Stimulated activated CD8-positive, alpha-beta memory T cell treated with anti-CD3 and anti-CD28 coated beads, Interleukin-7, amount 100 ng/mL, for 1 hour (primary cell): ENCODE measurements at places on chromosomes 3 and 15.

DNA sequence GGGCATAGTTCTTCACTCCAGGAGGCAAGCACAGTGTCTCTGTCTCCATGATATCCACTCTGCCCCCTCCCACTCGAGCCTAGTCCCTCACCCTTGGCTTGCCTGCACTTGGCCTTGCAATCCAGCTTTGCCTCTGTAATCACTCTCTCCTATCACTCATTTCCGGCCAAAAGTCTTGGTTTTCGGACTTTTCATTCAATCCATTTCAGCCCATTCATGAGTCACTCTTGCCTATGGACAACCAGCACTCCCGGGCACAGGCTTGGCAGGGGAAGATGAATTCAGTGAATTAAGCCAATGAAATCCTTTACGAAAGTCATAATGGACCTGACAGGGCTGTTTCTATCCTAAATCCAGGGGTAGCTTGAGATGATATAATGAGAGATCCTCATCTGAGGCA lies 21.7 kb downstream of the DAZL start:
- no peak for DNase-seq

DNA sequence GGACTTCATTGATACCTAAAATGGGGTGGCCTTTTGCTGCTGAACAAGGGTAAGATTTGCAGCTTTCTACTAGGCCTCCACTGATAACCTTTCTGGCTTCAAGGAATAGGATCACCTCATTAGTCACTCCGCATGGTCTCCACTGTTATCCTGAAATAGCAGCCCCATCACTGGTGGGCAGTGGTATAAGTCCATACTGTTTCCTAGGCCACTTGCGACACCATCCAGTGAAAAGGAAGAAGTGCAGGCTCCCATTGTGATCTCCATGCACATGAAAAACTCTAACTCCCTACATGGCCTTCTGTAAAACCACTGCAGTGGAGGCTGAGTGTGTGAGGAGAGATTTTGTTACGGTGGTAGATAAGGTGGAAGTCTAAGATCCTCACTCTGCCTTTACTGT lies 1455.9 kb downstream of the SI start:
- DNase-seq: no peak

DNA sequence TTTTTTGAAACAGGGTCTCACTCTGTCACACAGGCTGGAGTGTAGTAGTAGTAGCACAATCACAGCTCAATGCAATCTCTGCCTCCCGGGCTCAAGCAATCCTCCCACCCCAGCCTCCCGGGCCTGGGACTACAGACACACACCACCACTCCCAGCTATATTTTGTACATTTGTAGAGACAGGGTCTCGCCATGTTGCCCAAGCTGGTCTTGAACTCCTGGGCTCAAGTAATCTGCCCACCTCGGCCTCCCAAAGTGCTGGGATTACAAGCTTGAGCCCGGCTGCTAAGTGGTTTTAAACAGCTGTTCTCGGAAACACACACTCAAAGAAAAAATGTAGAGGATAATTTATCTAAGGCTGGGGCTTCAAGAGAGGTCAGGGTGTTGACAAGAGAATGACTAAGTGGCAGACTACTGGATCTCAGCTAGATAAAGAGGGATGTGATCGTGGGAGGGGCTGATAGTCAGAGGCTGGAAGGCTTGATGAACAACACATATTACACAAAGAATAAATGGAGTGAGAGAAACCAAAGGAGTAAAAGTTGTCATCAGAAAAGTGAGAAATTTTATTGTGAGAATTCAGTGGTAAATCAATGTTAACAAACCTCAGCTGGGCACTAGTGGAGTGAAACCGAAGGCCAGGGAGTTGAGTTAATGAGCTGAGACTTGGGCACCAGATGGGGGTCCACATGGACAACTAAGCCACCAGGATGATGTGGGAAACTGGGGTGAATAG lies 6.7 kb downstream of the CCR5AS start:
- DNase-seq: no peak

GRCh38 chr3:73029321-73029796 lies 32.1 kb upstream of the EBLN2 start:
- no peak for DNase-seq

GRCh38 chr3:196159952-196160804 lies 51.0 kb downstream of the ZDHHC19 start:
- DNase-seq: no peak

DNA sequence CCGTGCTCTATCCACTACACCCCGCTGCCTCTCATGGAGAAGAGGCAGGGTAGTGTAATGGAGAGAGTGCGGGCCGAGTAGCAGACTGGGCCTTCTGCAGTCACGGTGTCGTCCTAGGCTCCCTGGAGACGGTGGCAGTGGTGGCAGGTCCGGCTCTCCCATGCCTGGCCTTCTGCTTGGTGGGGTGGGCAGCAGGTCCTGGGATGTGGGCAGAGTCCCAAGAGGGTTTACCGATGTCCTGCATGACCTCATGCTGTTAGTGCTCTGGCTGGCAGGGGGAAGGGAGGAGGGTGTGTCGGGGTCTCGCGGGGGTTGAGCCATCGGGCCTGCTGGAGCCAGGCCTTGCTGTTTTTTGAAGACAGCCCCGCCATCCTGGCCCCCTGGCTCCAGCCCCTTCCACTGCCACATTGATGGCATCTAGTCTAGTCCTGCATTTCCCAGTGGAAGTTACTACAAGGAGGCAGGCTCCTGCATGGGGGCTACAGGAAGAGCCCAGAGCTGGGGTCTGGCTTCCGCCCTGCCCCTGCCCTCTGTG lies 73.6 kb upstream of the SEC13 start:
- DNase-seq: no peak

GRCh38 chr3:54830658-54831057 lies 97.2 kb downstream of the LRTM1 start:
- no peak for DNase-seq

- DNase-seq: no peak
These were observed 4.8 kb downstream of the VEPH1 start for GRCh38 chr3:157498371-157498770.

GRCh38 chr15:73926219-73927002 lies at the start of gene LOXL1:
Gene LOXL1 (plus strand): TSS chr15:73926462. CDS start chr15:73926784, 322 bp downstream.
- DNase-seq: no peak

DNA sequence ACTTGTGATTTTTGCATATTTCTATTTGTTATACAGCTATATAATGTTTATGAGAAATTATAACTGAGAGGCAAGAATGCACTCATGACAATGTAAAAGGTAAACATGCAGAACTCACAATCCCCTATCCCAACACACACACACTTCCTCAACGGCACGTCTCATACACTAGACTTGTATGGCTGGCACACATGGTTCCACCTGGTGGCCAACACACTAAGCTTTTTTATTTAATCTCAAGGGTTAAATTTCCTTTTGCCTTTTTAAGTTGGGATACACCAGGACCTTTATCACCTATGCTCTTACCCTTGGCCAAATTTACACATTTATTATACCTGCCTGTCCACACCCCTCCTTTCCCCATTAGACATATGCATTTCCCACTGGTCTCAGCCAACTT lies 88.6 kb upstream of the PSMD6 start:
- DNase-seq: no peak

GRCh38 chr15:100096248-100096600 lies 245.6 kb downstream of the ADAMTS17 start:
- no peak for DNase-seq

- DNase-seq: no peak
These were observed 54.5 kb downstream of the ALDH1A2 start for GRCh38 chr15:58010983-58011382.

DNA sequence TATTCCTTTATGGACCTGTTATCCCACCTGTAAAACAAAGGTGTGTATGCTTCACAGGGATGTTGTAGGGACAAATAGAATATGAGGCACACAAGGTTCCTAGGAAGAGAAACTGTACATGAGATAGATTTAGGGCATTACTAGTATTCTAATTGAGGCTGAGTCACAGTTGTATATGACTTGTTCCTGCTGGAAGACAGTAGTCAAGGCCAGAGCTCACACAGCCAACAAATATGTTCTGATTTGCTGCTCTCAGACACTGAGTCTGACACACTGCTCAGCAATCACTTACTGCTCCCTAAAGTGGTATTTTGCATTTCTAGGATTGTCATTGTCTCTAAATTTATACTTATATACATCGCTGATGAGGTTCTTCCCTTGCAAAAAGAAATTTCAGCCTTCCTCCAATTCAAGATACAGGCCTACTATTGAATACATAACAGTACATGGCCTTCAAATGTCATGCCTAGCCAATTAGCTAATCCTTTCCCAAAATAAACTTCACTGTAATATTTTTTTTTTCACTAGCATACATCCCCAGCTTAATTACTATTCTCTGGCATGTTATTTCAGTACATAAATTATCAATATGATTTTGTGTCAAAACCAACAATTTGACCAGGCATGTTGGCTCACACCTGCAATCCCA lies 69.8 kb downstream of the TIGIT start:
- DNase-seq: no peak

DNA sequence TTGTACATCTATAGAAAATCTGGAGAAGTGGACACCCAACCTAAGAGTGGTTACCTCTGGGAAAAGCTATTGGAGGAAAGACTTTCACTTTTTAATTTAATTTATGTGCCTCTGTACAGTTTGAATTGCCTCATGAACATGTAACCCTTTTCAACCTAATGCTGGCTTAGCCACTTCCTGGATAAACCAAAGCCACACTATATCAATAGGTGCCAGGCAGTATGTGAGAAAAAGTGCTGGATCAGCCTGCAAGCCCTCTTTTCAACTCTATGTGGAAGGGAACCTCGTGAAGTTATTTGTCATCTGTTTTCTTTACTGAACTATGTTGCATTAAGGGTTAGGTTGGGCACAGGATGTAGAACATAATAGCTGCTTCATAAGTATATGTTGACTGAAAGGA lies 9.3 kb upstream of the TOPAZ1 start:
- no peak for DNase-seq

DNA sequence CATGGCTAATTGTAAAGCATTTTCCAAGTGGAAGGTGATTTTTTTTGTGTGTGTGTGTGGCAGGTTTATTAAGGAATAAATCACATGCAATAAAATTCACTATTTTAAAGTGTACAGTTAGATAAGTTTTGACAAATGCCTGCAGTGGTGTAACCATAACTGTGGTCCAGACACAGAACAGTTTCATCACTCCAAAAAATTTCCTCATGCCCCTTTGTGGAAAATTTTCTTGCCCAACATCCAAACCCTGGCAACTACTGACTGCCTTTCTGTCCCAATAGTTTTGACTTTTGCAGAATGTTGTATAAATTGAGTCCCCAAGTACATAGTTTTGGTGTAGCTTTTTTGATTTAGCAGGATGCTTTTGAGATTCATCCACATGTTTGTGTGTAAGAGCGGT lies 135.1 kb upstream of the KLHL25 start:
- no peak for DNase-seq

- DNase-seq: no peak
These were observed 296.0 kb upstream of the MDFIC2 start for GRCh38 chr3:70608434-70608833.

DNA sequence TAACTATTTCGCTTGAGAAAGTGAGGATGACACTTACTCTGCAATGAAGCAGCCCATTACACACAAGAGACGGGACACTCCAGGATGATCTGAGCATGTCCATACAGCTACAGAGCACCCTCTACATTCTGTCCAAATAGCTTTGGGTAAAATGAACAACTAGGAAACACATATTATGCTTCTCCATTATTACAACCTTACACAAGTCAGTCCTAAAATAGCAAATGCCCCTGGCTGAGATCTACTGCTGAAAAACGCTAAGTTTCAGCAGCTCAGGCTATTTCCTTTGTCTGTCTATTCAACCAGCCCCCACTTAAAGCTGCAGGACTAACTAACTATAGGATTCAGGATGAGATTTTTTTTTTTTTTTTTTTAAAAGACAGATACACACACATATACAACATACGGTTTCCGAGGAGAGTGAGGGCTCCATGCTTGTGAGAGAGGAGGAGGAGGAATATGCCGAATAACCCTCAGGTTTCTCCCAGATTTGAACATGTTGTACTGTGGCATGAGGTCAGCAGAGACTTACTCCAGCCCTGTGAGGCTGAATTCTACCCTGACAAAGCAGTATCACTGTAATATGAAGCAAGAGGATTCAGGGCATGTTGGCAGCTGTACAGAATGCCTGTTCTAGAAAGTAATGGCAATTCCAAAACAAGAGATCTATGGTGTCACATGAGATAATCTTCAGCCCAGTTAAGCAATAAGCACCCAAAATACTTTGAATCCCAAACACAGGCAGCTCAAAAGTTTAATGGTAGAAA lies 117.3 kb upstream of the PLXND1 start:
- DNase-seq: no peak

DNA sequence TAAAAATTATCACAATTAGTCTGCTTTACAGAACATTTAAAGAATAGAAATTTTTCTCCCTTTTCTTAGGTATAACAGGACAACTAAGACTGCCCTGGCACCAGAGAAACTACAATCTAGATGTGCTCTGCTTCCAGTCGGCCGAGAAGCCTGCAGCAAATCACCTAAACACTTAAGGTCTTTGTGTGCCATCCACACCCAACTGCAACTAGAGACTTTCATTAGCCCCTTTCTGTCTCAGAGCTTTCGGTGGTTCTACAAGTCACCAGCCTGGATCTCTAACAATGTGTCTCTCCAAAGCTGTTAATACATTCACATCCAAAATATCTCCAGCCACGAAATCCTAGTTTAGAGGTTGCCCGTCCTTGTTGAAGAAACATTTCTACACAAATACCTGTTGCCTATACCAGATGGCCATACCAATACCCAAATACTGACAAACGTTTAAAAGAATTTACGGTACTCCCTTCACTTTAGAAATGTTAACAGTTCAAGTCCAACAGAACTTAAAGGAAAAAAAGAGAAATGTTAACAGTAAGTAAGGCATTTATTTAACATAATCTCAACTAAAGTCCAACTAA lies 6.7 kb downstream of the PRC1 start:
- no peak for DNase-seq

DNA sequence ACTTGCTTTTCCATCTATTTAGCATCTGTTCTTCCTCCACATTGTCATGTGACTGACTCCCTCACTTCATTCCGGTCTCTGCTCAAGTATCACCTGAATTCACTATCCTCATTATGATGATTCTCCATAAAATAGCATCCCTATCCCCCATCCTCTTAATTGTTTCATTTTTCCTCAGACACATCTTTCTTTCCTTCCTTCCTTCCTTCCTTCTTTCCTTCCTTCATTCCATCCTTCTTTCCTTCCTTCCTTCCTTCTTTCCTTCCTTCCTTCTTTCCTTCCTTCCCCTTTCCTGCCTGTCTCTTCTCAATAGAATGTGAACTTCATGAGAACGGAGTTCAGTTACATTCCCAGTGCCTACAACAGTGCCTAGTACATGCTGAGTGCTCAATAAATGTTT lies 32.6 kb upstream of the MTHFS start:
- DNase-seq: no peak

DNA sequence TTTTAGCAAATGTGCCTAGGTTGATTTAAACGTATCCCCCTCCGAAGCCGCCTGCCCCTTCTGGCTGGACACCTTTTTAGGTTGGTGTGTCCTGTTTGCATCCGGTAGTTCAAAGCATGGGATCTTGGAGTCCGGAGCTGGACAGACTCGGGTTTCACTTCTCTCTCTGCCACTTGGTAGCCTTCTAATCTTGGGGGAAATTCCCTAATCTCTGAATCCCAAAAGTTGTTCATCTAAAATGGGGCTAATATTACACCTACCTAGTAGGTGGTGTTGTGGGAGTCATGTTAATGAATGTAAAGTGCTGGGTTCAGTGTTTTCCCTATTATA lies 760 bp downstream of the FANCI start:
- DNase-seq: no peak
